MG63 (cell line): ENCODE measurements at places on chromosomes 2 and 18. TPM values are rescaled to one million over a fixed set of nuclear protein-coding genes. Genes with fewer than 3 reads are reported as not detected.

DNA sequence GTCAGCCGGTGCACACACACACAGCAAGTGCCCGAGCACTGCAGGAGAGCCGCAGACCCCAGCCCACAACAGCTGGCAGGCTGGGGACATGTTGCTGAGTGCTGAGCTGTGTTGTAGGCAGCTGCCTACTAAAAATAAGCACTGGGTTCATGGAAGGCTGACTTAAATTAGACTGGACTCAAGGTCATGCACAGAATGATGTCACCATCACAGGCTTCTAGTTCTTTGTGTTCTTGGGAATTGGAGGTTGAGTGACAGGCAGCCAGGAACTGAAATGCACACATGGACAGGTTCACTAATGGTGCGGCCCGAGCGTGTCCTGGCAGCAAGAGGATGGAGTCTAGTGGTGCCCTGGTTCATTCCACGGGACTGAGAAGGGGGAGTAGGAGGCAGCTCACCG lies 71.3 kb downstream of the VWA3B start:
- no peak for DNase-seq

DNA sequence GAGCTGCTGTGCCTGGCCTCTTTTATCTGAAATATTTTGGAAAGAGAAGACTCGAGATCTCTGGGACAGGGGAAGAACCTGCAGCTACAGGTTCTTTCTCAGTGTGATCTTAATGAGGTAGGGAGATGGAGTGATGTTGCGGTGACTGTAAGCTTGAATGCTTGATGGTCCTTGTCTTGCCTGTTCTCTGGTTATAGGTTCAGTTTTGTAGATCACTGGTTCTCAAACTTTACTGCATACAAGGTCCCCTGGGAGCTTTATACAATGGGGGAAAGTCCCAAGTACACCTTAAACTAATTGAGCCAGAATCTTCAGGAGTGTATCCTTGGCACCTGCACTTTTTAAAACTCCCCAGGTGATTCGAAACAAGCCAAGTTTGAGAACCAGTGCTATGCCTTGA lies 136.7 kb upstream of the CXCR4 start:
- DNase-seq = no peak

GRCh38 chr2:71865391-71865965 lies 282.2 kb downstream of the CYP26B1 start:
- no peak for DNase-seq

GRCh38 chr2:29703336-29703735 lies 218.1 kb downstream of the ALK start:
- DNase-seq = no peak

The GALNT13 gene
- 0.07 TPM in 1 of 2 replicates, not detected in the other for total RNA-seq

DNA sequence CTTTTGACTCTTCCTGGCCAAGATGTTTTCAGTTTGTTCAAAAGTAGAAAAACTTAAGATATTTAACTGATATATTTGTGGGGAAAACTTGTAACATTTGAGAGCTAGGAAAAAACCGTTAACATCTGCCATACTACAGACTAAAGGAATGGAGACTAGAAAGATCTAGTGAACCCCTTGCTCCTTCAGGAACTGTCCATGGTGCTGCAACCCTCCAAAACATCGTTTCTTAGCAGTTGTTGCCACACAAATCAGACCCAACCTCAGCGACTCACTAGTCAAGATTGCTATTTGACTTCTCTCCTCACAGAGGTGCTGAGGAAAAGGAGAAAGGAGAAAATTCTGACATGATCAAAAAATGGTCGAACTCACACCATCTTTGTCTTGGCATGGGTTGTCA lies 393.8 kb upstream of the LYPD1 start:
- DNase-seq = peak; percentile 3

DNA sequence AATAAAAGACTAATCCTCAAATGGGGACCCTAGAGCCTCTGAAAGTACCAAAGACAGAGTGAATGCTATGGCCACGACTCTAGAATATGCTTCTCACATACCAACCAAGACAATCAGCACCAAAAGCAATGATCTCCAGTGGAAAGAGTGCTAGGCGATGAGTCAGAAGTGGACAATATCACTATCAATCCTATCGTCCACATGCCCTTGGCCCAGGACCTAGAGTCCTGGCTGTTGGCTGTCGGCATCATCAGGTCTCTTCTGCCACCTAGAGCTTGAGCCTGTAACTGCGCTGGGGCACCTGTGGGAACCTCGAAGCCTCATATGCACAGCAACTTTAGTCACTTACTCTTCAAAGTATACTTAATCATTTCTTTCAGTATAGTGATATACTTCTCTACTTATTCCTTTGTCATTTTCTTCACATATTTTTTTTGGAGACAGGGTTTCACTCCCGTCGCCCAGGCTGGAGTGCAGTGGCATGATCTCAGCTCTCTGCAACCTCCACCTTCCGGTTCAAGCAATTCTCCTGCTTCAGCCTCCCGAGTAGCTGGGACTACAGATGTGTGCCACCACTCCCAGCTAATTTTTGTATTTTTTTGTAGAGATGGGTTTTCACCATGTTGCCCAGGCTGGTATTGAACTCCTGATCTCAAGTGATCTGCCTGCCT lies 29.7 kb downstream of the NOL10 start:
- DNase-seq = peak; percentile 77

DNA sequence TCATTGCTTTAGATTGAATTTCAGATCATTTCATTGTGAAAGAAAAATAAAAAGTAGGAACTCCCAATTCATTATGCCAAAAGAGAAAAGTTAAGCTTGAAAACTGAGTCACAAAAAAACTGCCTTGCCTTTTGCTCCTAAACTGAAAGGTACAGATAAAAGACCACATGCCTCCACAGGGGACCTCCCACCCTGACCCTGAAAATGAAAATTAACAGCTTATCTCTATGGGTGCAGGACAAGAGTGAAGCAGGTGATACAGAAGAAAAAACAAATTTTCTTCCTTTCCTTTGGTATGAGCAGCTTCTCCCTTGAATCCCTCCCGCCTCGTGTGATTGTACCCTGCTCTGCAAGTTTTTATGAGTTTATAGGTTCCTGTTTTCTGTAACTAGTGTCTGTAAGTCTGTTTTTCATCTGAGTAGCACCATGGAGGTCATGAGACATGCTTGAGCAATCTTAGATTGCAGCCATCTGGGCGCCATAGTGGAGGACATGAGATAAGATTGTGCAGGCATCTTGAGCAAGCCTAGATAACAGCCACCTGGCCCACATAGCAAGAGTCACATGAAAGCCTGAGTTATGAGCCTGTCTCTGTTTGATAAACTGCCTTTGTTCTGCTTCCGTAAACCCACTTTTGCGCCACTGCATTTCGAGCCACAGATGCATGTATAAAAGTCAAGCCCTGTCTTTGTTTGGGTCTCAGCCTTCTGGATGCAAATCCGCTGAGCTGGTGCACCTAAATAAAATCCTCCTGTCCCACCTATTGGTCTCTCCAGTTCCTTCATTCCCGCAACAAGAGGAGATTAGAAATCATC lies 56.2 kb upstream of the DYNC1I2 start:
- no peak for DNase-seq

DNA sequence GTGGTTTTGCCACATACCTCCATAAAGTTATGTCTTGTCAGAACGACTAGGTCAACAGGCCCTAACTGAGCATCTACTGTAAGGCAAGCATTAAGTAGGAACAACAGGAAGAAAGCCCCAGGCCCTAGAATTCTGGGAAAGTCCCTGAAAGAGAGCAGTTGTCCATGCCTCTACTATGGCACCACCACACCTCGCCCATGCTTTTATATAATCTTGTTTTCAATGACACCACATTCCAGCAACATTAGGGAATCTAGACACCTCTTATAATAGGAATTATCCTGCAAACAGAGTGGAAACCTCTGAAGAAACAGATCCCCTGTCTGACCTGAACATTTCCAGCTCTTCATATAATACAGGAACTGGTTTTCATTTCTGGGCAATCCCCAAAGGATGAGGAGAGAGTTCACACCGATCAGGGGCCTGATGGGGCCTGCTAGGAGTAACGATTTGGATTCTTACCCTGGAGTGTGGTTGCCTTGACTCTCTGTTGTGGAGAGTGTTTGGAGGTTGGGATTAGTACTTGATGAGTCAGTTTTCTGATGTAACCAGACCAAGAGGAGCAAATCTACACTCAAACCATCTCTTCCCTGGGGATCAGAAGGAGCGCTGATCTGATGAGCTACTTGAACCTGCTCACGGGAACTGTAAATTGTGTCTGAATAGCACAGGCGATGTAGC lies 31.9 kb upstream of the CEP68 start:
- DNase-seq = peak; percentile 43

GRCh38 chr2:12728221-12728777 lies 11.6 kb downstream of the TRIB2 start:
- no peak for DNase-seq

GRCh38 chr2:199946196-199946595 lies 9.1 kb downstream of the TYW5 start:
- DNase-seq = no peak

DNA sequence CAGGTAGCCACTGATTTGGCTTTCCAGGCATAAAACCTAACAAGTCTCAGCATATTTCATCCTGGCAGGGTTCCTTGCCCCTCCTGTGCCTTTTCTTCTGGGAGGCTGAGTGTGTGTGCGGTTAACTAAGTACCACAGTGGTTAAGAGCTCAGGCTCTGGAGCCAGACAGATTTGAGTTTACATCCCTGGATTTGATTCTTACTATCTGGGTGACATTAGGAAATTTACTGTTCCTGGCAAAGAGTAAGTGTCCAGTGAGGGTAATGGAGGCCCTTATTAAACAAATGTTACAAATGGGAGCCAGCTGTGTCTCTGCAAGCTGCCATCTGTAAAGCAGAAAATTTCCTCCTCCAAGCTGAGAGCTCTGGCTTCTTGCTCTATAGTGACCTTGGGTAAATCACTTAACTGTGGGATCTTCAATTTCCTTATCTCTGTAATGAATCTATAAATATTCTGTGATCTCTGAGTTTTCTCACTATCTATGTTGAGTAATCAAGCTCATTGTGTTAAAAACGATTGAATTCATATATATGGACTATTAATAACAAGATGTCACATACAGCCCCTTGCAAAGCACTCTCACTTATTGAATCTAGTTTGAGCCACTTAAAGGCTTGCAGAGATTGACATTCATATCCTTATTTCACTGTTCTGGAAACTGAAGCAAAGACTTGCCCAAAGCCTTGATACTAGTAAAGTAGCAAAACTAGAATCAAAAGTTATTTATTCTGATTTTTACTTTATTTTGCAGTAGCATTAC lies 6.5 kb upstream of the COBLL1 start:
- peak; percentile 38 for DNase-seq

The SERPINB12 gene
- total RNA-seq = not detected in 2 replicates

DNA sequence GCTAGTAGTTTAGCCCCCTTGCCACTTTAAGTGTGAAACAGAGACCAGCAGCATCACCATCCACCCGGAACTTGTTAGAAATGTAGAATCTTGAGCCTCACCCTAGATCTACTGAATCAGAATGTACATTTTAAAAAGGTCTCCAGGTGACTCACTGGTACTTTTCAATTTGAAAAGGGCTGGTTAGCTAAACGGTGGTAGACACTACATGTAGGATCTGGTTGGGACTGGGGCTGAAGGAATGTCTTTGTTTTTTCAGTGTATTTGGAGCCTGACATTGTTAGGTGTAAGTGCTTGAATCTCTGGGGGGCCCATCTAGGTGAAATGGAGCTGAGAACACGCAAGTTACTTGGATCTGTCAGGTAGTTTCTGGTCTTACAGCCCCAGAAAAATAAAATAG lies 44.0 kb upstream of the XPO1 start:
- no peak for DNase-seq

GRCh38 chr2:218218268-218219185 lies 1.5 kb downstream of the ARPC2 start:
- DNase-seq = no peak

The RNF152 gene
- total RNA-seq = 0.99 and 1.1 TPM in 2 replicates

The SLC5A7 gene
- not detected in 2 replicates for total RNA-seq

DNA sequence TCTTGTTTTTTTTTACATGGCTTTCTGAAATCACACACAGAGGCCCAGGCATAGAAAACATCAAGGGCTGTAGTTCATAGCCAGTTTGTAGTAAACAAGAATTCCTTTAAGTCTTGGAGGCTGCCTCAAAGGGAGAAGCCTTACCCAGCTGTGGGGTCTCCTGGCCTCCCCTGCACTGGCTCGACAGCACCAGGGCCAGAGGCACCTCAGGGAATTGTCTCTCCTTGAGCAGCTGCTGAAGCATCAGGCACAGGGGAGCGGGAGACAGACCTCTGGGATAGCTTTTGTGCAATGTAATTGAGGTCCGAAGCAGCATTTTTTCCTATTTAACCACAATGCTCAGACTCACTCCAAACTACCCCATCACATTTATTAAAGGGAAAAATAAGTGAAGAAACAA lies 209.1 kb downstream of the HRH4 start:
- DNase-seq = no peak

DNA sequence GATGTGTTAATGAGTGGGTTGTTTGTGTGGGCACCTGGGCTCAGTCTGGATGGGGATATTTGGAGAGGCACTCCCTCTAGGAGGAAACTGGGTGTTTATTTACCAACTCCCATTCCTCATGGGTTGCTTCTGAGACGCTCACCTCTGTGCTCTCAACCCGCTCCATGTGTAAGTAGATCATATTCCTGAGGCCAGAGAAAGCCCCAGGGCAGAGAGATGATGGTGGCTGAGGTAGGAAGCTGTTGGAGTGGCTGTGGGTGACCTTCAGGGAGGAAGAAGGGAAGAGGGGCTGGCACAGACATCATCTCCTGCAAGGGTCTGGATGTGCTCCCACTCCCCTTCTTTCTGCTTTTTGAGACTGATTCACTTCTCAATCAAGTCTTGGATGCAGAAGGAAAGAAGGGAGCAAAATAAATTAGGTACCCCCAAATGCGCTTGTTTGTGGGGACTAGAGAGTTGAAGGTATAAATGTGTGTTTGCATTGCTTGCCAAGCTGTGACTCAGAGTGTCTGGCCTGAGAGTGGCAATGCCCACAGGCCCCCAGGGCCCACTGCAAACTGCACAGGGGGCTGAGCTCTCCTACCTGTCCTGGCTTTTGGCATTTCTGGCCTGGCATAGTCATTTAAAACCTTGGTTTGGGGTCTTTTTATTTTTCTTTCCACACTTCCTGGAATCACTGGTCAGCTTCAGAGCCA lies 57.2 kb upstream of the TNP1 start:
- DNase-seq = peak; percentile 10

GRCh38 chr2:214674278-214674677 lies 135.2 kb downstream of the BARD1 start:
- DNase-seq = no peak

- no peak for DNase-seq
These were observed 7.3 kb downstream of the GATA6 start for GRCh38 chr18:22176420-22177326.

The HOXD9 gene
- total RNA-seq = 0.16 and 2.3 TPM in 2 replicates

The UGT1A7 gene
- total RNA-seq = 0.10 TPM in 1 of 2 replicates, not detected in the other

GRCh38 chr2:70046534-70046933 lies 40.7 kb upstream of the PCBP1 start:
- no peak for DNase-seq

DNA sequence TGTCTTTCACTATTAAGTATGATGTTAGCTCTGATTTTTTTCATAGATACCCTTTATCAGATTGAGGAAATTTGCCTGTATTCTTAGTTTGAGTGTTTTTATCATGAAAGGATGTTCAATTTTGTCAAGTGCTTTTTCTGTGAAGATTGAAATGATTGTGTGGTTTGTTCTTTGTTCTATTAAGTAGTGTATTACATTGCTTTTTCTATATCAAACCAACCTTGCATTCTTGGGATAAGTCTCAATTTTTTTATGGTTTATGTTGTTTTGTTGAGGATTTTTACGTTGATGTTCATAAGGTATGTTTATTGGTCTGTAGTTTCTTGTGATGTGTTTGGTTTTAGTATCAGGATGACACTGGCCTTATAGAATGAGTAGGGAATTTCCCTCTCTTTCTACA lies 19.1 kb downstream of the PDK1 start:
- DNase-seq = no peak

- peak; percentile 59 for DNase-seq
These were observed 152.0 kb downstream of the SRBD1 start for GRCh38 chr2:45458909-45459563.

The CYP27C1 gene
- total RNA-seq = not detected in 2 replicates

The MTLN gene
- total RNA-seq = 56.1 and 64.8 TPM in 2 replicates

The TSGA10 gene
- not detected in 2 replicates for total RNA-seq
